ENCODE measurements at places on chromosomes 7 and 10.

DNA sequence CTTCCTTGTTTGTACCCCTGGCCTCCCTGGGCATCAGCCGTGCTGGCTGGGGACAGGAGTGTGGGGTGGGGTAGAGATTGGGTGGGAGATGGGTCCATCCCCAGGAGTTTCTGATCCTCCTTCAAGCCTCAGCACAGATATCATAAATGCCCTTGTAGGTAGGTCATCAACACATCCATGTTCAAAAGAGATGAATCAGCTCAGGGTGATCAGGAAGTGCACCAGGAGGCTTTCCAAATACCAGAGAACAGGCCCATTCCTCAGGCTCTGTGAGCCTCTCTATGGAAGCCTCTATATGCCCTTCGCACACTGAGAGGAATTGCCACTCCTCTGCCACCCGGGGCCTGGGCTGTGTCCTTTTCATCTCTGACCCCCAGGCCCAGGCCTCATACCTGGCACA, 31.9 kb upstream of the ADCYAP1R1 start:
- peaks cover 14% of the 10 kb centered on the region for H3K27me3 ChIP-seq
- DNase-seq = no peak
- no peak overlapping the region for H3K4me3 ChIP-seq
- no peaks in the 10 kb centered on the region for H3K4me1 ChIP-seq
- no peak overlapping the region for H3K27ac ChIP-seq

DNA sequence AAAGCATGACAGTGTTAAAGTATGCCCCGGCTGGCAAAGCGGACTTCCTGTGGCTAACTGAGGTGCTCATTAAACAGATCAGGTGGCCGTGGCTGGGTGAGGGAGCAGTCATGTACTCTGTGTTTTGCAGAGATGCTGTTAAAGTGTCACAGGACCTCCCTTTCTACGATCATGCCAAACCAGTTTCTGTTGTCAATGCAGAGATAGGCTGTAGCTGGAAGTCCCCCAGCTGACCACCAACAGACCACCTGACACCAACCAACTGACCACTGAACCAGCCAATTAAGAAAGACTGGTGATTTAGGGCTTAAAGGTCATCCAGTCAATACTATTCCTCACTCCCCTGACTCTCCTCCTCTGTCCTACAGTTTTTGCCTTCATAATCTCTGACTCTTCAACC, 431.1 kb upstream of the LRGUK start:
- no peaks in the 10 kb centered on the region for H3K36me3 ChIP-seq
- H3K27ac ChIP-seq = no peak overlapping the region
- H3K4me1 ChIP-seq = 0 out of 2 replicates have a peak, but pooled peaks cover 5% of the 10 kb centered on the region
- H3K27me3 ChIP-seq = no peaks in the 10 kb centered on the region
- DNase-seq = peak; percentile 36
- H3K4me3 ChIP-seq = no peak overlapping the region

- H3K27me3 ChIP-seq = no peaks in the 10 kb centered on the region
- H3K27ac ChIP-seq = peak overlapping the region; percentile 30
- no peaks in the 10 kb centered on the region for H3K36me3 ChIP-seq
- no peak for DNase-seq
Observed at GRCh38 chr10:90587561-90587960, 270.3 kb downstream of the HTR7 start.

GRCh38 chr10:54063514-54063913, 737.5 kb downstream of the PCDH15 start:
- H3K27me3 ChIP-seq = no peaks in the 10 kb centered on the region
- H3K36me3 ChIP-seq = no peaks in the 10 kb centered on the region
